ENCODE measurements at places on chromosomes 1 and 21.

- DNase-seq, result no peak
Measured at GRCh38 chr1:193392686-193393085, 206.3 kb upstream of the B3GALT2 start.

GRCh38 chr1:39671433-39671792 is 494 bp downstream of the NT5C1A start:
- DNase-seq, result no peak

- peak; percentile 30 for DNase-seq
Measured at GRCh38 chr1:197464044-197464443, 196.0 kb downstream of the CRB1 start.

- no peak for DNase-seq
Measured at GRCh38 chr1:62352387-62352786, 33.2 kb upstream of the KANK4 start.

DNA sequence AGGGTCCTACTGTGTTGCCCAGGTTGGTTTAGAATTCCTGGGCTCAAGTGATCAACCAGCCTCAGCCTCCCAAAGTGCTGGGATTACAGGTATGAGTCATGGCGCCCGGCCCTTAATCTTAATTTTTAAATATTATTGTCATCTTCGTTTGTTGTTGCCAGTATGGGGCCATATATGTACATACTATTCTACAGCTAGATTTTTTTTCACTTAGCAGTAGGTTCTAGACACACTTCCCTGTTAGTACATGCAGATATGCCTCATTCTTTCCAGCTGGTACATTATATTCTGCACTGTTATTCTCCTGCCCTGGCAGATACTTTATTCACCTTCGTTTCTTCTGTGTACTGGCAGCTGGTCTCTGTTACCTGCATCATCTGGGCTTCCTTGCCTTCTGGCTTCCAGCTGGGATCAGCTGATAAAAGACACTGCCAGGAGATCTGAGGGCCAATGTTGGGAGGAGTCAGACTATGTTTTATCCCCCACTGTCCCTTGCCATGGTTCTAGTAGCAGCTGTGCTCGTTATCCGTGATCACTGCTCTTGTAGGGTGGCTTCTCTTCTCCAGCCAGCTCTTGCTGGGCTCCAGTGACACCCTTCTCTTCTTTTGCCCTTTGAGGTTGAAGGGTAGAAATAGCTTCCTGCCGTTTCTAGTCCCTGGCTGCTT is 24.7 kb downstream of the ST3GAL3 start:
- no peak for DNase-seq

DNA sequence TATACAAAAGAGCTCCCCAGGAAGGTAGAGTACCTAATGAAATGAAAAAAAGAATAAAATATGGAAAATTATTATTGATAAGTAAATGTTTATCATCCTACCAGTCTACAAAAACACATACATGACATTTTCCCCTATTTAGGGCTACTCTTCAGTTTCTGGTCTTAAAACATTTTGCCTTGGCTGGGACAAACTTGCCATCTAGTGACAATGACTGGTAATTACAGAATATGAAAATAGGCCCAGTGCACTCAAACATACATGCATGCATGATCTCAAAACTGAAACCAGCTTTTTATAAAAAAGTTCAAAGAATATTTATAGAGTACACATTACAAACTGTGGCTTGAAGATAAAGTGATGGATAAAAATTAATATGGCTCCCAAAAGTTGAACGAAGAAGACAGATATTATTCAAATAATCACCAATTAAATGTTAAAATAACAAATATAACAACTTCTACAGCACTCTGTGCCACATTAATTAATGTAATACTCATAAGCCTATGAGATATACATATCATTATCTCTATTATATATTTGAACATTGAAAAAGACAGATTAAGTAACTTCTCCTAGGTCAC is 10.5 kb upstream of the RNPC3 start:
- DNase-seq, result peak; percentile 40

DNA sequence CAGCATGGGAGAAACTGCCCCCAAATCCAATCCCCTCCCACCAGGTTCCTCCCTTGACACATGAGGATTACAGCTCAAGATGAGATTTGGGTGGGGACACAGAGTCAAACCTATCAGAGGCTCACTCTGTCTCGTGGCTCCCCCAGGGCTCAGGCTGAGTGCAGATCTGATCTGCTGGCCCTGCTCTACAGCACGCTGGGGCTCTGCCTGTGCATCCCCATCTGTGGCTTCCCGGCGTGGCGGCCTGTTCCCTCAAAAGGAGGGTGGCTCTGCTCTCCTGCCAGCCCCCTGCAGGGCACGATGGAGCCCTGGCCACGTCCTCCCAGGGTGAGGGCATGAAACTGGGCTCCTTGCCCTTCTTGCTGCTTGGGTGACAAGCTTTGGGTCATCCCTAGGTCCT is 19.8 kb upstream of the SMYD3 start:
- DNase-seq, result no peak

DNA sequence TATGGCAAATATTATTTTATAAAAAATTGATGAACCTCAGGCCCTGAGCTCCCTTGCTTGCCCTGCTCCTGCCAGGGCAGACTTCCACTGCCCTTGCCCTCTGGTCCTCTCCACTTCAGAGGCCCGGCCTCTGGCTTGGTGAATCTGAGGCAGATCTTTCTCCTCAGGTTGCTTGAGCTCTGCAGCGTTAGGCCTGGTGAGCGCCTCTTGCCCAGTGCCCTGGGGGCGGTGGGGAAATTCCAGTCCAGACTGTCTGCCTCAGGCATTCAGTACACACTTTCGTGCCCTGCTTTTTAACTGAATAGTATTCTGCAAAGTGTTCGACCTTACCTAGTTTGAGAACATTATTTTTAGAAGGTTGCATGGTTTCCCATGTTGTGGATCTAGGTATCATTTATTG is 98.2 kb downstream of the PCBP3 start:
- DNase-seq, result no peak

DNA sequence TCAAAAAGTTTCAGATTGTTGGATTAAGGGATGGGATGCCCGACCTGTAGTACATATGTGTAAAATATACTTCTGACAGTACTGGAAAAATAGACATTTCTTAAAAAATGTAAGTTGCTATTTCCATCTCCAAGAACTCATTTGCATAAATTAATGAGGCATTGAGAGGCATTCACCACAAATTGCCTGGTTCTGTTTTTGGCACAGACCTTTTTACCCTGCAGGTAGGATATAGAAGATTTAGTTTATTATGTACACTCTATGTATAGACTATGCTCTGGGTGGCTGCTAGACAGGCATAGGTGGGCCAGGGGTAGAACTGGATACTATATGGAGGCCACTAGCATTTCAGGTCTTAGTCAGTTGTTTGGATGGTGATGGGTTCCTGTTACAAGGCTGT is 8.0 kb downstream of the CCDC17 start:
- no peak for DNase-seq

GRCh38 chr1:54800899-54801759 is at the start of gene TTC22:
TTC22 (minus strand) TSS chr1:54801323; CDS start chr1:54801163, 160 bp downstream.
- no peak for DNase-seq

GRCh38 chr1:81225789-81226602 is 574.7 kb upstream of the ADGRL2 start:
- DNase-seq, result no peak

GRCh38 chr21:44483288-44484237 is 28.3 kb downstream of the LRRC3 start:
- DNase-seq, result no peak

DNA sequence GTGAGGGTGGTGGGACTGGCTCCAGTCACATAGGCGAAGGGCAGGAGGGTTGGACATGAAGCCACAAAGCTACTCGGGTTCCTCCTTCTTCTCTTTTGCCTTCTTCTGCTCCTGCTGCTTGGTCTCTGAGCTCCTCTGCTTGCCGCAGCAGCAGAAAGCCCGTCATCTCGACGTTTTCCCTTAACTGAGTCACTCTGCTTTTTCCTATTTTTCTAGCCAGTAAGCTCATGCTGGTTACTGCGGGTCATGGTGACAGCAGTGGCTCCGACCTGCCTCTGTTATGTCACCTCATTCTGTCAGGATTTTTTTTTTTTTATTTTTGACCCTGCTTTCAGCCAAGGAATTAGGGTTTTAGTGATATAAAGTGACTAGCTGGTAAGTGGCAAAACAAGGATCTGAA is 2.6 kb upstream of the FMOD start:
- DNase-seq, result no peak

DNA sequence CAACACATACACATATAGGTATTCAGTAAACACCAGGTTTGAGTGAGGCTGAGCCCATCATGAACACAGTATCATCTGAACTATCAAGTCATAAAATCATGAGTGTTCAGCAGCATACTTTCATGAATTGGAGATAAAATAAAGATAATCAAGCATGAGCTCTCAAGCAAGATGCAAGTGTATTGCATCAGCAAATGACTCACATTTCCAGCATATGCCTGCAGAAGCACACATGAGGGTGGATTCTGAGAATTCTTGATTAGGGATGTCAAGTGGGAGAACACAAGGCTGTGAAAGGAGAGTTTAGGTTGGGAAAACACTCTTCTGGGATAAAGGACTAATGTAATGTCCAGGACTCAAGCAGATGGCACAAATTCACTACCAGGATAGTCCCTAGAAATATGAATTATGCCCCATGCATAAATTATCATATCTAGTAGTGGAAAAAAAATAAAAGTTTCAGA is 299.2 kb downstream of the SRGAP2C start:
- peak; percentile 2 for DNase-seq

DNA sequence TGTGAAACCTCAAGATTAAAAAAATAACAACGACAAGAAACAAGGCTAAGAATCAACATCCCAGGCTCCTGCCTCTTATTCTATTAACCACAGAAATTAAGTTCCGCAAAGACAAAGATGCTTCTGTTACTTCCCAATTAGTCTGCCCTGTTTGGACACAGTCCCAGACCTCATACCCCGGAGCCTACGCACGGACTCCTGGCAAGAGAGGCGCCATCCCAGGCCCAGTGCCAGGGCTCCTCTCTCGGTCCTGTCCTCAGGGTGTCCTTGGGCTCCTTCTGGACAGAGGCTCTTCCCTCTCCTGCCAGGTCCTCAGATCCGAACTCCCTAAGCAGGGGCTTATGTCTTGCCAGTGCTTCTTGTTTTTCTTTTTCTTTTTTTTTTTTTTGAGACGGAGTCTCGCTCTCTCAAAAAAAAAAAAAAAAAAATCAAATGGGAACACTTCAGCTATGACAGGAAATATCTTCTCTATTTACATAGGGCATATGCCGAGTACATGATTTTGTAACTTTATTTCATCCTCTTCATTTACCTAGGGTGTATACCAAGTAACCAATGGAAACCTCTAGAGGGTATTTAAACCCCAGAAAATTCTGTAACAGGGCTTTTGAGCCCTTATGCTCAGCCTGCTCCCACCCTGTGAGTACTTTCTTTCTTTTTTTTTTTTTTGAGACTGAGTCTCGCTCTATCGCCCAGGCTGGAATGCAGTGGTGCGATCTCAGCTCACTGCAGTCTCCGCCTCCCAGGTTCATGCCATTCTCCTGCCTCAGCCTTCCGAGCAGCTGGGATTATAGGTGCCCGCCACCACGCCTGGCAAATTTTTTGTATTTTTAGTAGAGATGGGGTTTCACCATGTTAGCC is 11.7 kb upstream of the ENO1 start:
- no peak for DNase-seq

DNA sequence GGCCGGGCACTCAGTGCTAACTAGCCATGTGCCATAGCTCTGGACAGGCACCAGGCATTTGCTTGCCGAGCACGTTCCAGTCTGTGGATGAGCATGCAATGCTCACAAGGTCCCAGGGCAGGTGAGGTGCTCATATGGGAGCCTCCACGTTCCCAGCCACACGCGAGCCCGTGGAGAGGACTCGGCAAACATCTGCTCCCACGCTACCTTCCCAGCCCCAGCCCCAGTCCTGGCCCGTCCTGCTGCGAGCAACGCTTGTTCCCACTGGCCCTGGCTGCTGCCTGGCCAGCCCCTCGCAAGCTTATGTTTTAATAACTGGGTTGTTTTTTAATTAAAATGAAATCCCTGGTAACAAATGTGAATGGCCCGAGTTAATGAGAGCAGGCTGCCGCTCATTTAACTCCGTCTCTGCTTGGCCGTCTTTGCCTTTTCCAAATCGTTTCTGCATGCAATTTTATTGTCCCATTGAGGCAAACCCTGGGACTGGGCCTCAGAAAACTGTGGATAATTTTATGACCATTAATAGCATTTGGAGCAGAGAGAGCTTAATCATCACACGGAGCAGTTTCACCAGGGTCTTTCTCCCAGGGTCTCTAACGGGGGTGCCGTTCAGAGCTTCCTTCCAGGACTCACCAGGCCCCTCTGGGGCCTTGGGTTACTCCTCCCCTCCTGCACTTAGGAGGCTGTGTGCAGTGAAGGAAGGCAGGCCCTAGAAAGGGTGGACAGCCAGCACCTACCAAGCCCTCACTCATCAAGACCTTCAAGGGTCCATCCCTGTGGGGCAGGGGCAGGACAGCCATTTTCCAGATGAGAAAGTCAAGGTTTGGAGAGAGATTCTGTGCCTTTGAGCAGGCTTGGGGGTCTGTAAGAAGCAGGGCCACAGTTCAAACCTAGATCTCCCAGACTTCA is 136.8 kb downstream of the GLIS1 start:
- DNase-seq, result no peak

GRCh38 chr1:148264374-148265276 is 112.5 kb upstream of the NBPF11 start:
- peak; percentile 85 for DNase-seq

DNA sequence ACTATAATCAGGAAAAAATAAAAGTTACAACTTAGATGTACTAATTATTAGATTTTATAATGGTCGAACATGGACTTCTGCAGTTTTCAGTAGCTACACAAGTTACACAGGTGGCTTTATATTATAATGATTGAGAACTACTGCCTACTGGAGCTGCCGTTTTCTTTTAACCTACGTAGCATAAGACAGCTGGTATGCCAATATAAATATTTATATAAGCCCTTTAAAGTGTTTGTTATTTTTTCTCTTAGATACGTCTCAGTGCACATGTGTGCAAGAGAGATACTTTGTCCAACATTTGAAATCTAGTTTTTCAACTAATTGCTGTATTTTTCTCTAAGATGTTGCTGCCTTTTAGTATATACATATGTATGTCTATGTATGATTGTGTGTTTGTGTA is 42.4 kb downstream of the PDC start:
- no peak for DNase-seq

DNA sequence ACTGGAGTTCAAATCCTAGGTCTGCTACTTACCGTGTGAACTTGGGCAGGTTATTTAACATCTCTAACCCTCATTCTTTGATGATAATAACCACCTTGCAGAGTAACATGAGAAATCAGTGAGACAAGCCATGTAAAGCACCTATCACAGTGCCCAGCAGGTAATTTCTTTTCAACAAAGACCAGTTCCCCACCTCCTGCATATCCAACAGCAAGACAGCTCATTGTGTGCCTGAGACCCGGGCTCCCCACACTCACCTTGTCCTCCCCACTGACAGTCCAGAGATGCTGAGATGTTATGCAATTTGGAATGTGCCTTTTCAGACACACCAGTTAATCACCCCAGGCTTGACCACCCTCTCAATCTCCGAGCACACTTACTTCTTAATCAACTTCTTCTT is 367.6 kb upstream of the DAB1 start:
- no peak for DNase-seq

GRCh38 chr1:230109895-230110667 is 43.0 kb downstream of the GALNT2 start:
- no peak for DNase-seq
